ENCODE measurements at places on chromosomes 5 and 9.
A peak's percentile ranks its signal among the peaks of the same experiment; 100 is the strongest.

DNA sequence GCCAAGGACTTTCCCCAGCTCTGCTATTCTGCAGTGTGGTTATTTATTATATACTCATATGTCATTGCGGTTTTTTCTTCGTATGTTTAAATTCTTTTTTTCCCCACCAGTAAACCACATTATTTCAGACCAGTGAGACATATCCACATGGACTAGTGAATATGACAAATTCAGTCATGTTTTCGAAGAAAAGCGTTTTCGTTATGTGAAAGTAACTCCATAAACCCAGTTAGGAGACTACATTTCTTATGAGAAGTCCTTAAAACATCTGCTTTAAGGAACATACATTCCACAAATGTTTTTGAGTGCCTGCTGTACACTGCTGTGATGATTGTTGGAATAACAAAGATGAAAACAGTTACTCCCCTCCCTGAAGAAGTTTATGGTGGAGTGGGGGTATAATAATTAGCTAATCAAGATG is 591.8 kb upstream of the CLINT1 start:
- no peak for DNase-seq

DNA sequence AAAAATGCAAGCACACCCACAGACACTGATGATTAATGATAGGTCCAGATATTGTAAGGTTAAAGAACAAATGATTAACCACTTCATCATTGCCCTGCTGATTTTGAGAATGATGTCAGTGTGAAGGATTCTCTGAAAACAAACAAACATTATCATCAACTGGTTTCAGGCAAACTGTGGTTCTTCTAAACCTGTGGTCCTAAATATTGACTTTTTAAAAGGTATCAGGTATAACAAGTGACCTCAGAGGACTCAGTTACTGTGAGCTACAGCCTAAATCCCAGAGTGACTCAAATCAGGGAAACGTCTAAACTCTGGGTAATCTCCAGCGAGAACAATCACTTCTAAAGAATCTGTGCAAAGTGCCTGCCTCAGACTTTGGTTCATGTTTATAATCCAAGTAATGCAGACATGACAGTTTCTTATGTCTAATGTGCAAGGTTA is 172.3 kb upstream of the CDH6 start:
- no peak for DNase-seq

GRCh38 chr5:65171645-65172044 is 310.1 kb downstream of the ADAMTS6 start:
- DNase-seq = no peak

- peak; percentile 82 for DNase-seq
These were observed 111.1 kb downstream of the ARHGAP26 start for GRCh38 chr5:142881076-142881783.

- DNase-seq = no peak
These were observed 69.0 kb upstream of the FST start for GRCh38 chr5:53411388-53411787.

GRCh38 chr9:124708074-124708473 is 63.0 kb downstream of the NR6A1 start:
- DNase-seq = no peak

GRCh38 chr9:83715794-83716193 is 8.0 kb upstream of the UBQLN1 start:
- DNase-seq = no peak

DNA sequence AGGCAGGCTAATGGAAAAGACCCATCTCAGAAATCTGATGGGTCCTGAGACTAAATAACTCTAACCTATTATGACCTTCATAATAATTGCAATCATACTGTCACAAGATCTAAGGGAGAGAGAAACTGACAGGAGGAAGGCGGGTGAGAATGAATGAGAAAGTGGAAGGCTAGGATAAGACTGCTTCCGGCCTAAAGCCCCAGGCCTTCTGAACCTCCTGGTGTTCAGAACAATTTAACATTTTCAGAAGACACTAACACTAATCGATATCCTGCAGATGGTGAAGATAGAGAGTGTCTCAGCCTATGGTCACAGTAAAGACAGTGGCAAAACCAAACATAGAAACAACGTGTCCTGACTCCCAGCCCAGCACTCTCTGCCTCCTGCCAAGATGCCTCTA is 1.2 kb downstream of the RPS14 start:
- DNase-seq = no peak

GRCh38 chr9:83533296-83533695 is 4.9 kb downstream of the FRMD3 start:
- no peak for DNase-seq

DNA sequence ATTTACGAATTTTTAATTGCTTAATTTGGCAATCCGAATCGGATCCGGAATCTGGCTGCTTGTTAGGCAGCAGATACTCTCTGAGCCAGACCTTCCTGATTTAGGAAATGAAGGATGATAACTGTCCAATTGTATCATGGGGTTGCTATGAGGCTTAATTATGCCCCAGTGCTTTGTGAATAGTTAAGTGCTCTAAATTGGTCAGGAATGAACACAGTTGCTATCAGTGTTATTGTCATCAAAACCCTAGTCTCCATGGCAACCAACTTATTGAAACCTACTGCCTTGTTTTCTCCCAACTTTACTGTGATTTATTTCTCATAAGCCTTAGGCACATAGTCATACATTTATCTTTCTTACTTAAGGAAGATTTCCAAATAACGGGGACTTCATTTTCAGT is 47.9 kb downstream of the MAMDC2 start:
- DNase-seq = no peak

DNA sequence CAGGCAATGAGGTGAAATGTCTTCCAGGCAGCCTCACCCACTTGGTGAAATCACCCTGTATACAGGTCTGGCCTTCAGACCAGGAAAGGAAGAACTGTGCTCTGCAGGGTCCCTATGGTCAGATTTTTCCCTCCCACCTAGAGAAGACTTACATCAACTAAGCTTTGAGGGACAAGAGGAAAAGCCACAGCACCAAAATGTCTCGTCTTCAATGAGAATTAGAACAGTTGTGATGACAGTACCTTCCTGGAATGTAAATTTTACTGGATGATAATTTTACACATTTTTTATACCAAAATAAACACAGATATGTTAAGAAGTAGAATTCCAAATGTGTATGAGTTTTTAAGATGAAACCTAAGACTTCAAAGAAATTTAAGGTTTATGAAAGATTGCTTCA is 283.9 kb downstream of the SPOCK1 start:
- no peak for DNase-seq

DNA sequence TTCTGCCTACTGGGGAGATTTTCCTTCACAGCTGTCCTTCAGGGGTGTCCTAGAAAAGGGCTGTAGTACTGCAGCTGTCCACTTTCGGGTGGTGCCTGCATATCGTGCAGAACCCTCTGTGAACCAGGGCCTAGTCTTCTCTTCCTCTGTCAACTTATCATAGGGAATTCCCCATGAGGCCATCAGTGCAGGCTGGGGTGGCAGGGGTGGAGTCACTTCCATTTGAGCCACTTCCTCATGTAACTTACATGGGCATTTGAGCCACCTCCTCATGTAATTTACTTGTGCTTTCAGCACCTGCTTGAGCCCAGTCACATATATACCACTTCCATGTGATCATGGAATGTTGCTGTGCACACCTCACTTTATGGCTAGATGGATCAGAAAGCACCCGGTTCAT is 742.0 kb upstream of the RGMB start:
- no peak for DNase-seq

- DNase-seq = peak; percentile 83
These were observed 19.1 kb upstream of the AK3 start for GRCh38 chr9:4760122-4760521.

DNA sequence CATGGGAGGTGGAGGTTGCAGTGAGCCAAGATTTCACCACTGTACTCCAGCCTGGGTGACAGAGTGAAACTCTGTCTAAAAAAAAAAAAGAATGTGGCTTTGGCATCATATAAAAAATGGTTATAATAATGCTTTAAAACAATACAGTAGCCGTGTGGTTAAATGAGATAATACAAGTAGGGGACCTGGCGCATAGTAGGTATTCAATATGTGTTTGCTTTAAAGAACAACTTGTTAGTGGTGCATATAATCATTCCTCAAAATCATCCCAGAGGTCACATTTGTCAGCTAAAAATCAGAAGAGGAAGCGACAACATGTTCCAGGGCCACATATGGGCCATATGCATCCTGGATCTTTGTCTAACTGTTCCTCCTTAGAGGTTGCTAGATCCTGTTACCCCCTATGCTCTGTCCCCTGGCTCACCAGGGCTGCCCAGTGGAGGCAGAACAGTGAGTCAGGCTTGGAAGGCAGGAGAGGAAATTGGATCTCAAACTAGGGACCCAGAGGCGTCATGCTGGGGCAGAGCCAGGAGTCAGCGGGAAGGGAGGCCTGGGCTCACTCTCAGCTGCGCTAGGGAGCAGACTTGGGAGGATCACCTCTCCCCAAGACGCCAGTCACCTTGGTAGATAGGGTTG is 27.7 kb downstream of the LHX6 start:
- no peak for DNase-seq

GRCh38 chr5:133925269-133925668 is 43.2 kb downstream of the C5orf15 start:
- no peak for DNase-seq

- no peak for DNase-seq
These were observed 37.4 kb downstream of the SNX30 start for GRCh38 chr9:112787978-112788377.

DNA sequence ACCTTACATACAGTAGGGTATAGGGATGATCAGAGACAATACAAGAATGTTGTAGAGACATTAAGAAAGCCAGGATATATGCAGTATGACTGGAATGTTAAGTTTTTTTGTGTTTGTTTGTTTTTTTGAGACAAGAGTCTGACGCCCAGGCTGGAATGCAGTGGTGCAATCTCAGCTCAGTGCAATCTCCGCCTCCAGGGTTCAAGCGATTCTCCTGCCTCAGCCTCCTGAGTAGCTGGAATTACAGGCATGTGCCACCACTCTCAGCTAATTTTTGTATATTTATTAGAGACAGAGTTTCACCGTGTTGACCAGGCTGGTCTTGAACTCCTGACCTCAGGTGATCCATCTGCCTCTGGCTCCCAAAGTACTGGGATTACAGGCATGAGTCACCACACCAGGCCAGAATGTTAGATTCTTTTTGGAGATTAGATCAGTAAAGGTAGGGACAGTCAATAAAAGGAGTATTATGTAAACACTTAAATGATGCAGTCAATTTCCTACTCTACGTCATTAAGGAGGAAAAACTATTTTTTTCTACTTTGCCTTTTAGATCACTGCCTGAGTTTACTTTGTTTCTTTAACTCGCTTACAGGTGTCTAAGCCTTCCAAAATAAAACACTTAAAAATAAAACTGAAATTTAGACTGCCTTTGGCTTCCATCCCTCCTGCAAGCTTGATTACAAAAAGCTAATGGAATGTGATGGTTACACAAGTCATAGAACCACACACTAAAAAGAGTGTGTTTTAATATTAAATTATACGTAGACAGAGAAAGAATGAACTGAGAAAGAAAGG is 6.8 kb upstream of the HNRNPA0 start:
- no peak for DNase-seq

GRCh38 chr5:180815293-180815917 is 12.8 kb upstream of the MGAT1 start:
- DNase-seq = peak; percentile 87

DNA sequence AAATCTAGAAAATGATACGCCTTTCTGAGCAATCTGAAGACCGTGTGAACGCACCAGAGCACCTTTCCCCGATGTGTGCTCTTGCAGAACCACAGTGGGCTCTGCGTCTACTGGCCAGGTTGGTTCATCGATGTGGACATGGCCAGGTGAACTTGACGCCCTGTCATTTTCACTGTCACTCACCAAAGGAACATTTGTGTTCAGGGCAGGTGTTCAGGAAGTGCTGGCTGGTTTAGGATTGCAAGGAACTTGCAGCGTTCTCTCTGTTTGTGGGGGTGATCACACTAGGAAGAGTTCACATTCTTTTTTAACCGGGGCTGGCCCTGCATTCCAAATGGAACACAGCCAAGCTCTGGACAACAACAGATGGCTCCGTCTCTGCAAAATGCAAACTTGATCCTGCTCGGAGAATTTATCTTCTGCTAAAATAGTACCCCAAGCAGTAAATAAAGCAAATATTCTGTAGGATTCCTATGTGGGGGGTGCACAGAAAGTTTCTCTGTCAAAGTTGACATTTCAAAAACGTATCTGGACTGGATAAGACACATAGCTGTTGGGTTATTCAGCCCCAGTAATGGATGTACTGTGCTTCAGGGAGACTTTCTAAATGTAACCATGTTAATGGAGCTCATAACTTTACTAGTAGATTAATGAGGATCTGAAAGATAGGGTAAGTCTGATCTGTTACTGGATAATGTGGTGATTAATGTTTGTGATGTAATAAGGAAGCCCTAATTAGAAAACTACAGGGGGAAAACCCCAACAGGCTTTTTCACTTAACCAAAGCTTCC is 45.7 kb upstream of the FANCC start:
- DNase-seq = no peak

- DNase-seq = peak; percentile 50
These were observed 703 bp downstream of the FAM120AOS start for GRCh38 chr9:93452710-93453046.

DNA sequence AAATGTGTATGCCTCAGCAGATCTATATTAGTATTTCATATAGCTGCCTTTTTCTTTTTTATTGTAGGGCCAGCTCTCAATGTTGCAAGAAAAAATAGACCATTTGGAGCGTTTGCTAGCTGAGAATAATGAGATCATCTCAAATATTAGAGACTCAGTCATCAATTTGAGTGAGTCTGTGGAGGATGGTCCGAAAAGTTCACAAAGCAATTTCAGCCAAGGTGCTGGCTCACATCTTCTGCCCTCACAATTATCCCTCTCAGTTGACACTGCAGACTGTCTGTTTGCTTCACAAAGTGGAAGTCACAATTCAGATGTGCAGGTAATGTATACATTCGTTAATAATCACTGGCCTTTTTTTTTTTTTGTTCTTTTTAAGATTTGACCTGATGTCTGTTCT is 23.7 kb downstream of the MAN2A1 start:
- no peak for DNase-seq

- DNase-seq = peak; percentile 93
These were observed 82.7 kb downstream of the DOCK8 start for GRCh38 chr9:297104-297972.

DNA sequence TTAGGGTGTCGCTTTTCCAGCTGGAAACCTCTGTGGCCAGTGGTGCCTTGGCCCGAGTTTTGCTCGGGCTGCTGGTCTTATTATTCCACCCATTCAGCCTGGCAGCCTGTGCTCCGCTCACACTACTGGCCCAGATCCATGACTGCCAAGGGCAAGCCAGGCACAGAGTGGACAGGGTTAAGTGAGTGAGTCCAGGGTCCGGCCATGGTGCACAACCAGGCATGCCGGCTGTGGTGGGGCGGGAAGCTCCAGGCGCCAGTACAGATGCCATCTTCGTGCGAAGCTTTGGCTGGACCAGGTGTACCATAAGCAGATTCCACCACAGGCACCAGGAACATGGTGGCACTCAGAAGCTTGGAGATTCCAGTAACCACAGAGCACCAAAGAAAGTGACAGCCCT is 580.2 kb upstream of the FAM174A start:
- no peak for DNase-seq

GRCh38 chr5:64939772-64940510 is 171.2 kb downstream of the CWC27 start:
- DNase-seq = no peak

- DNase-seq = no peak
These were observed 105.8 kb downstream of the TTLL11 start for GRCh38 chr9:121987314-121987713.

GRCh38 chr5:178123966-178124925 is 6.6 kb upstream of the RMND5B start:
- DNase-seq = no peak
